Naive B cell (primary cell): ENCODE measurements at places on chromosomes 6 and 20.

DNA sequence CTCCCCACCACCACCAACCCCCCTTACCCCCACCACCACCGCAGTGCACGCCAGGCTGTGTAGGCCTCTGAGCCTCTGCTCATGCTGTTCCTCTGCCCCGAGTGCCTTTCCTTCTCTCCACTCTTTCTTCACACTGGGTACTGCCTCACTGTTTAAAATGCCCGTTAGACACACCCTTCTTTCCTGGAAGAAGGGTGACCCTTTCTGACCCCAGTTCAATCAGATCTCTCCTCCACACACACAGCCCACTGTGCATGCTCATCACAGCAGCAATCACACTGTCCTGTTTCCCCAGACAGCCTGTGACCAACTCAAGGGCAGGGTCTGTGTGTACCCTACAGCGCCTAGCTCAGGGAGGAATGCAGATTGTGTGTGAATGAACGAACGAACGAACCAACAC is 10.0 kb downstream of the TMEM74B start:
- DNase-seq, result no peak

- DNase-seq, result no peak
Observed at GRCh38 chr6:159989492-159990480, 20.9 kb downstream of the IGF2R start.

DNA sequence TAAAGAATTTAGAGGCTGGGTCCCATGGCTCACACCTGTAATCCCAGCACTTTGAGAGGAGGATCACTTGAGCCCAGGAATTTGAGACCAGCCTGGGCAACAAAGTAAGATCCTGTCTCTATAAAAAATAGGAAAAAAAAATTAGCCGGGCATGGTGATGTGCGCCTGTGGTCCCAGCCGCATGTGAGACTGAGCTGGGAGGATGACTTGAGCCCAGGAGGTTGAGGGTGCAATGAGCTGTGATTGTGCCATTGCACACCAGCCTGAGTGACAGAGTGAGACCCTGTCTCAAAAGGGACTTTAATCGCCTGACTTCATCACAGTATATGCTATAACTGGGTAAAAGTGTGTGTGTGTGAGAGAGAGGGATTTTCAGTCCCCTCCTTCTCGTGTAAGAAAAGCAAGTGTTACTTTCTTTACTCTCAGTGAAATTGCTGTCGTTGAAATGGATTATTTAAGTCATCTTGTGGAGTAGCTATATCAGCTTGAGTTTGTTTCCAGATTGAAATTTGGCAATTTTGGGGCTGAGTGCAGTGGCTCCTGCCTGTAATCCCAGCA is 7.5 kb downstream of the NCOA3 start:
- DNase-seq, result no peak

DNA sequence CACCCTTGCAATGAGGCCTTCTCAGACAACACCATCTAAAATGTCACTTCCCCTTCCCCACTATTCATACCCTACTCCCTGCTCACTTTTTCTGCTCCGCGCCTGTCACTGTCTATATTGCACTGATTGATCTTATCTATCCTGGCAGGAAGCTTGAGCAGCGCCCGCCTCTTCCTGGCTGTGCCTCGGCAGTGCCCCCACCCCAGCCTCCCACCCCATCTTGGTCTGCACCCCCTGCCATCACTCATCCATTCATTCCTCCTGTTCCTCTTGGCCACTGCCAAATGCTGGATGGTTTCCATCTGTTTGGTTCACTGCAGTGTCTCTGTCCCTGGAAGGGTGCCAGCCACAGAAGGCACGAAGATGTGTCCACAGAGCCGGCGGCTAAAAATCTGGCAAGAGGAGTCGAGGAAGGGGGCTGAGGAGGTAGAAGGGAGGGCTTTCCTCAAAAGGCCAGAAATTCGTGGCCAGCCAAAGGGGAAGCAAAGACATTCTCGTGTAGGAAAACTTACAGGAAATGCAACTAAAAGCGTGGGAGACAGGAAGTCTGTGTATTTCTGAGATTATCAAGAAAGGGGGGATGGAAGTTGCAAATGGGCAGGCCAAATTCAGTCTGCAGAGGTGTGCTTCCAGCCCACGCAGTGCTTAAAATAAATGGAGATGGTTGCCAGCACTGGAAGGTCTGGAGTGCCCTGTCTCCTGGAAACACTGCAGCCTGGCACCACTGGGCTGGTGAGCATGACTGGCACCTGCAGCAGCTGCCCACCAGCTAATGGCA is 27.6 kb downstream of the SYNJ2 start:
- DNase-seq, result no peak

DNA sequence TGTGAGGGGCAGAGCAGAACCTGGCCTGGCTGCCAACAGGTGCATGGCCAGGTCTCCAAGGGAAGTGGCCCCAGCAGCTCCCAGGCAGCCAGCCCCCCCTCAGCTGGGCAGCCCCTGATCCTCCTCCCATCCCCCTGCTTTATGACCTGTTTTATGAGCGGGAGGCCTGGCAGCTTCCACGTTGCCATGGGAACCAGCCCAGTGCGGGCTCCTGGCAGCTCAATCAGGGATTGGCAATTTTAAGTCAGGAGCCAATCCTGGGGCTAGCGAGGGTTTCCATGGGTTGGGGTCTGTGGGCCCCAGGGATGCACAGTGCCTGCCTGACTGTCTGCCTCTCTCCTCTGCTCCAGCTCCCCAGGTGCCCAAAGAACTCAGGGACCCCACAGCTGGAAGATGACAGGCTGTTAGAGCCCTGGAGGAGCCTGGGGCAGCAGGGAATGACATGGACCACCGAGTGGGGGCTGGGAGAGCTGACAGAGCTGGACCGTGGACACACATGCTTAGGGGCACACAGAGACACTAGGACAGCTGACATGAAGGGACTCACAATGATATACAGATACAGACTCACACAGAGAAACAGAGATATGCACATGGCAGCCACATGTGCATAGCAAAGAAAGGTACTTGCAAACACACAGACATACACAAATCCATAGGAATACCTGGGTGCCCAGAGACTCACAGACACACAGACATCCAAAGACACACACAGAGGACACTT is 56.5 kb upstream of the SIRPA start:
- no peak for DNase-seq

GRCh38 chr6:88358846-88359245 is 192.7 kb upstream of the CNR1 start:
- DNase-seq, result no peak

GRCh38 chr6:71531841-71532240 is 243.2 kb downstream of the OGFRL1 start:
- no peak for DNase-seq

- DNase-seq, result no peak
Observed at GRCh38 chr20:40433341-40433861, 255.6 kb downstream of the MAFB start.

- no peak for DNase-seq
Observed at GRCh38 chr20:38473367-38473795, 738 bp downstream of the RALGAPB start.

- DNase-seq, result no peak
Observed at GRCh38 chr6:122374307-122374706, 25.1 kb upstream of the HSF2 start.

DNA sequence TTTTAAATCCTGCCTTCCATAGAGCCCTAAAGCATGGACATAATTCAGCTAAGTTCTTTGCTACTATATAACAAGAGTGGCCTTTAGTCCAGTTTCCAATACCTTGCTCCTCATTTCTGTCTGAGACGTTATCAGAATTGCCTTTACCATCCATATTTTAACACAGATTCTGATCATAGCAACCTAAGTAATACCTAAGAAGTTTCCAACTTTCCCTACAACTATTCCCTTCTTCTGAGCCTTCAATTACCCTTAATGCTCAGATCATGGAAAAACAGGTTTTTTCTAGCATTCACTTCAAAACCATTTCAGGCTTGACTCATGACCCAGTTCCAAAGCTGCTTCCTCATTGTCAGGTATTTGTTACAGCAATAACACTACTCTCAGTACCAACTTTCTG is 367.1 kb downstream of the C6orf118 start:
- no peak for DNase-seq

- peak; percentile 55 for DNase-seq
Observed at GRCh38 chr20:57678340-57678739, 31.5 kb downstream of the PMEPA1 start.

- DNase-seq, result no peak
Observed at GRCh38 chr20:40812415-40812925, 123.4 kb upstream of the MAFB start.

DNA sequence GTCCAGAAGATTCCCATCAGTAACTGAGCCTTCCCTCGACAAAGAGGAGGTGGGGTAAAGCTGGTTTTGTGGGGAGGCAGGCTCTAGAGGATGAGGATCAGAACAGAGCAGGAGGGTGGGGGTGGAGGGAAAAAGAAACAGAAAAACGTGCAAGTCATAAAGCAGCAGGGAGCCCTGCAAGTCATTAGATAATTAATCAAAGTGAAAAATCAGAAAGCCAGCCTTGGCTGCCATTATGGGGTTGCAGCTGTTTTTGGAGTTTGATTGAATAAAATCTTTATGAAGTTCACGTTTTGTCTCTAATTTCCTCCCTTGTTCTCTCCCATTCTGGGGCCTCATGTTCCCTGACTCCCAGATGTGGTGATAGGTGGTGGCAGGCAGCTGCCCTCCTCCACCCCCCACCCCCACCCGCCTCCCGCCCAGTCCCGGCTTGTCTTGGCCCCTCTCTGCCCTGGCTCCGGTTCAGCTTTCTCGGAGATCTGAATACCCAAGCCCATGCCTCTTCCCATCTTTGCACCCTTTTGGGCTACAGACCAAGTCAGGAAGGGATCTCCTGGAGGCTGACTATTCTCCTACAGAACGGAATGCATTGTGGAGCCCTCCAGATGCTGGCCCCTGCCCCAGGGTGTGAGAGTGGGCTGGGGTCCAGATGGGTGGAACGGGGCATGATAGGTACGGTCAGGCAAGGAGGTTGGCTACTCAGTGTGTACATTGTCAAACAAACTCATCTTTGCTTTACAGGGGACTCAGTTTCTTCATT is 141.8 kb downstream of the CDC5L start:
- DNase-seq, result no peak

DNA sequence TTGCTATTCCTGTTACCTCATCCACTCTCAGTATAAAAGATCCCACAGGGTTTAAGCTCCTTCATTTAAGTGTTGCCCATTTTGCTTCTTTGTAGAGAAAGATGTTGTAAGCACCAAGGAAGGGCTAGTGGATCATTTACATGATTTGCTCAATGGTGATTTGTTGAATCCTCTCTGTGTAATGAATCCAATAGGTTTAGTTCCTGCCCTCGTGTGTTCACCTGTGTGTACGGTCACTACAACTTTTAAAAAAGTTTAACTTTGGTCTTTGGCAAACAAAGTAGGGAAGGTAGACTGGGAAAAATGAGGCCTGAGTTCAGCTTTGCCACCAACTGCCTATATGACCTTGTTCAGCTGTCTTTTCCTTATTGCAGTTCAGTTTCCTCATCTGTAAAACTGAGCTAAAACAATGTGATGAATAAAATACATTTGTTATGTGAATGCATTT is 51.5 kb downstream of the DHX35 start:
- no peak for DNase-seq

DNA sequence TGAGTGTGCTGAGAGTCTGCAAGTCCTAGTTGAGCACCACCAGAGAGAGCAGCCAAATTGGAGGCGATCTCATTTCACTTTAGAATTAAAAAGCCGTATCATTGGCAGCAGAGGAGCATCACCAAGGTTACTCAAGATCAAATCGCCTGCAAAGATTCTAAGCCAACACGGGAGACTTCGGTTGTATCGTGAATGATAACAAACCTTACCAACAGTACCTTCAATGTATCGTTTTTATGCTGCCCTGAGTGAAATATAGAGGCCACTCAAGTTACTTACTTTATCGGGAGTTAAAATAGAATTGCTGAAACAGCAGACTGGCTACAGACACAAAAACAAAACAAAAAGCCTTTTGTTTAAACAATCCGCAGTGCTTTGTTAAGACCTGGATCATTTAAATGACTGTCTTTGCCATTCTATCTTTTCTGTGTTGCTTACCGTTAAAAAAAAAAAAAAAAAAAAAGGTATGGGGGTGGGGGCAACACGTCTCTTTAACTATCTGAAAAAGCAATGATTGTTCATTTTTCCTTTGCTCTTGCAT is 14.2 kb downstream of the NHSL1 start:
- no peak for DNase-seq

- DNase-seq, result no peak
Observed at GRCh38 chr6:2616811-2617210, 133.9 kb downstream of the MYLK4 start.

DNA sequence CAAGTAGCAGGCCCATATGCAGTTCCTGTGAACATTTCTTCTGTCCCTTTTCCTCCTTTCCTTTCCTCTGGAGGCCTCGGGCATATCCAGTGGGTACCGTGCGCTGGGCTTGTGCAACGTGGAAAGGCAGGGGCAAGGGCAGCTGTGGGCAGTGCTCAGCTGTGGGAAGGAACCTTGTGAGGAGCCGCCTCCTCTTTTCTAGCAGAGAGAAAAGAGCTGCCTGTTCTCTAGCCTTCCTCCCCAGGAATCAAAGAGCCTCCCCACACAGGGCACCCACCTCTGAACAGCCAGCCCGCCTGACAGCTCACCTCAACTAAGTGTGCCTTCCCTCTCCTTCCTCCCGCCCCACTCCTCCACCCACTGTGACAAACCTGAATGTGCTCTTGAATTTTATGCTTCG is 143.3 kb upstream of the HDDC2 start:
- DNase-seq, result no peak

DNA sequence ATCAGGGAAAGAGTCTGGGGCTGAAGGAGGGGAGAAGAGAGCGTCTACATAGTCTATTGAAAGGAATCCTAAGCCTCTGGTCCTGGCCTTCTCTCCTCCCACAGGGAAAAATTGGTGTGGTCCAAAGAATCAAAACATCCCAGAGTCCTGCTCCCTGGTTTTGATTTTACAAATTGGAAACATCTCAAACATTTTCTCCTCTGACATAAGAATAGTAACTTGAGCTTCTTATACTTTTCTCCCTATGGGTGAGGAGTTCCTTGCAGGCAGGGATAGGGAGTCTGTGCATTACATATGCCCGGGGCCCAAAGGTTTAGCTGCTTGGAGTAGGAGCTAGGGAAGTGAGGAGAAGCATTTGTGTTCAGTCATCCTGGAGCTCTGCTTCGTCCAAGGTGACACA is 120.0 kb upstream of the GGTLC1 start:
- DNase-seq, result no peak

DNA sequence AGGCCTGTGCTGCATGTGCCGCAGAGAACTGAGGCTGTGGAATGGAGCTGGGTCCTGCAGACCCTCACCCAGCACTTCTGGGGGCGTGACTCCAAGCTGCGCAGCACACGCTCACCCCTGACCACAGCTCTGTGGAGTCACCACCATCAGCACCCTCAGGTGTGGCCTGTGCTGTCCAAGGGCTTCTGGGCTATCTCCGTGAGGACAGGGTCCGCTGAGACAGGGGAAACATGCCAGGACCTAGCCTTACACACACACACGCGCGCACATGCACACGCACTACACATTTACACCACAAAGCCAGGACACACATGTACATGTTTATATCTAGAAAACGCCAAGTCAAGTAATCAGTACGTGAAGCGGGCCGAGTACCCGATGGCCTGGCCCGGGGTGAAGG is 26.8 kb upstream of the TCFL5 start:
- no peak for DNase-seq

- DNase-seq, result no peak
Observed at GRCh38 chr6:139778688-139779087, 404.2 kb upstream of the CITED2 start.

GRCh38 chr6:3214898-3215297 is 12.6 kb downstream of the TUBB2B start:
- no peak for DNase-seq
